ENCODE measurements at places on chromosomes 7 and 10.
A peak's percentile ranks its signal among the peaks of the same experiment; 100 is the strongest.

- no peak for DNase-seq
Observed at GRCh38 chr7:31061185-31061584, 9.1 kb downstream of the ADCYAP1R1 start.

GRCh38 chr10:26478061-26478460 lies 39.9 kb downstream of the APBB1IP start:
- no peak for DNase-seq

- no peak for DNase-seq
Observed at GRCh38 chr7:44463169-44463808, 27.2 kb downstream of the NUDCD3 start.

DNA sequence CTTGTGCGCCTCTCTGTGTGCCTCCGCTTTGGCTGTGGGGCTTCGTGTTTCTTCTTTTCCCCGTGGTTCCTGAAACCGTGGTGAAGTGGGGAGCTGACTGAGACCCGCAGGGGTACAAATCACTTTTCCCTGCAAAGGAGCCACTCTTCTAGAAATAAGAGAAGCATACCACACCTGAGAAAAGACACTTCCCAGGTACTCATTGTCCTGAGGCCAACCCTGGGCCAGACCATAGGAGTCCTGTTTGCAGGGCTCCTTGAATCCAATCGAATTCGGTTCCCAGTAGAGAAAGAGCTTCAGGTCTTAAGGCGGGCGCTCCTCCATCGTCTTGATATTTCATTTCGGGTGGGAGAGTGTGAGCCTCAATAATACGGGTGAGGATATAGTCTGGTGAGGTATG lies 32.4 kb upstream of the ZNF273 start:
- no peak for DNase-seq

DNA sequence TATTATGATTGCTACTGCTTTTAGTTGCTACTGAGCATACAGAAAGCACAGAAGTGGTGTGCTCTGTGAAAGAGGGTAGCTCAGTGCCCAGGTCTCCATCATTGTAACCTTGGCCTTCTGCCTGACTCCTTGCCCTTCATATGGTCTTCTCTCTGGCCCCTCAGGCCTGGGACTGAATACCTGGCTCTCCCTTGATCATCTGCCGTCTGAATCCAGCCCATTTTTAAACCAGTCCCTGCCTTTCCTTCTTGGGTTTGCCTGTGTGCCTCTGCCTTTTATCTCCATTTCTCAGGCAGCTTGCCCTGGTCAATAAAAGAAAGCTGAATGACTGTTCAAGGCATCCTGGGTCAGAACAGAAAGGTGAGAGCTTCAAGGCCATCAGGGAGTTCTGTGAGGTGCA lies 109.1 kb upstream of the ZNF438 start:
- DNase-seq = no peak

DNA sequence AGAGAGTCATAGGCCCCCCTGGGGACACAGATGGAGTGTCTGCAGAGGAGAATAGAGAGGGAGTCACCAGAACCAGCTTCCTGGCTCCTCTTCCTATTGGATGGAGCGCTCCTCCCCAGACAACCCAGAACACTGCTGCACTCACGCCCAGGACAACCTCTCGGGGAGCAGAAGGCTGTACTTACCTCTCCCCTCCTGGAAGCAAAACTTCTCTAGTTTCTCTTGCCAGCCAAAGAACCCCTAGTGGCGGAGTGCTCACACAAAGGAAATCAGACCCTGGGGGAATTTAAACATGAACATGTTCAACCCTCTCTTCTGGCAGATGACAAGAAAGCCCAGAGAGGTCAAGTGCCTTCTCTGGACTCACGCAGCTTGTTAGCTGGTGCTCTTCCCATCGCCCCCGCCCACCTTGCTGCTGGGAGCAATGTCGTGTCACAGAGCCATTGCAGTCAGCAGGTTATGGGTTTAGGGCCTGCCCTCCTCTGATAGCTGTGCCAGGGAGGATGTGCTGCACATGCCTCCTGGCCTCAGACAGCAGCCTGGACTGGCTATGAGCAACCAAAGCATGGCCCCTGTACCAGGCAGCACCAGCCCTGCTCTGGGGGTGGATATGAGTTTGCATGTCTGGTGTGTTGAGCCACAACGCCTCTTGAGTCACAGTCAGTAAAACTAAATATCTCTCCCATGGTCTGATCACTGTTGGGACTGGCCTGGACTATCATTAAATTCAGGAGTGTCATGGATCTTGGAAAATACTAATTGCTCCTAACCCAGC lies 84.4 kb downstream of the SLIT1 start:
- DNase-seq = no peak

DNA sequence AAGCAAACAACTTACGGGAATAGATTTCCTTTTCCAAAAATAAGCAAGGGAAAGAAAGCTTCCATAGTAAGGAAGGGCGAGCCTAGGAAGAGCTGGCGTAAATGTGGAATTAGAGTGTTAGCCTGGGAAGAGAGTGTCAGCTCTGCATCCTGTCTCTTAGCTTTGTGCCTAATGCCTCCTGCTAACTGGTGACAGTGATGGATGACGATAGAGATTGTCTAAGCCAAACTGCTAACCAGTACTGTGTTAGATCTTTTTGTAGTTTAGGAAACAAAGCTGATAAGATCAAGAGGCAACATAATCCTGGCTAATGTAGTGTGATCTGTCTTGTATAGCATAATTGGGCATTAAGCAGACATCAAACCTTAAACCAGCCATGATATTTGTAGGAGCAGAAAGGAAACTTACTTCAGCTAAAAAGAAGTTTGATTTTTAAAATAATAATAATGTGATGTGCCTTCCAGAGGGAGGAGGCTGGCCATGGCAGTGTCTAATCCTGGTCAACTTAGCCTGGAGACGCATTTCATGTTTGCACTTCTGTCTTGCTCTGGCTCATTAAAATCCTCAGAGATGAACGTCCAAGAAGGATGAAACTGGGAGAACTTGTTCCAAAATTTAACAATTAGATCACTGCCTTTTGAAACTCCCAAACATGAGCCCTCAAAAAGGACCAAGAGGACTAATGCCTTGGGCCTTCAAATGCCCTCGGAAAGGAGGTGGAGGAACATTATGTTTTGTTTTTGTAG lies 85.1 kb downstream of the FAM204A start:
- DNase-seq = no peak

GRCh38 chr10:132551093-132551807 lies 13.7 kb downstream of the INPP5A start:
- peak; percentile 83 for DNase-seq

DNA sequence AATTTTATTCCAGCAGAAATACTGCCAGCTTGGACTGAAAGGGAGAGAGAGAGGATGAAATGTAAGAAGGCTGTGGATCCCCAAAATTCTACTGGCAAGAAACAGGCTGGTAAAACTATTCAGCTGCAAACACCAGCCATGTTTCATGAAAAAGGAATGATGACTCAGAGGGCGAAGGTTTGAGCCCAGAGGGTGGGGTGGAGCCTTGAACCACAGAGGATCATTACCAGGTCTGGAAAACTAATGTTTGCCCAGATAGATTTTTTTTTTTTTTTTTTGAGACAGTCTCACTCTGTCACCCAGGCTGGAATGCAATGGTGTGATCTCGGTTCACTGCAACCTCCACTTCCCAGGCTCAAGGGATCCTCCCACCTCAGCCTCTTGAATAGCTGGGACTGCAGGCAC lies 41.7 kb upstream of the NRF1 start:
- DNase-seq = no peak

Data from posterior vena cava (tissue), 2 donors.